ENCODE measurements at places on chromosomes 4 and X. TPM values are rescaled to one million over a fixed set of nuclear protein-coding genes. Genes with fewer than 3 reads are reported as not detected.

DNA sequence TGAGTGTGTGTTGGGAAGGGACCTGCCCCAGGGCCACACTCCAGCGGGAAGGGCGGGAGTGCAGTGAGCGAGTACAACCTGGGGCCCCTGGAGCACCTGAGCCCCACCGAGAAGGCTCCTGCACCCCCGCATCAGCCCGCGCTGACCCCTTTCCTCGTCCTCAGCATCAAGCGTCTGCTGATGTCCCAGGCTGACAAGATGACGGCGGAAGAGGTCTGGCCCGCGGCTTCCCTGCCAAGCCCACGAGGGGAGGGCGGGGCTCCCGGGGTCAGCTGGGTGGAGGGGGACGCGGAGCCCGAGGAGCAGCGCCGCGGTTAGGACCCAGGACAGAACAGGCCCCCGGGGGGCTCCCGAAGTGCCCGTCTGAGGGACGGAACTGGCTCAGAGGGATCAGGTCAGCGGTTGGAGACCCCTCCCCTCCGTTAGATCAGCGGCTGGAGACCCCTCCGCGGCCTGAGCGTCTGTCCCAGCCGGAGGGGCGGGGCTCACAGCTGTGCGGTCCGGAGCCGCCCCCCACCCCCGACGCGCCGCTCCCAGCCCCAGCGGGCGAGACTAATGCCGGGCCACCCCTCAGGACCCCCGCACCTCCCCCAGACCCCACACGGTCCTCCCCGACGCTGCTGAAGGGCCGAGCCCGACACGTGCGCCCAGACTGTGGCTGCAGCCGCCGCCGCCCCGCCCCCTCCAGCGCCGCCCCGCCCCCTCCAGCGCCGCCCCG, 6.7 kb downstream of the MYL5 start:
- DNase-seq, result peak; percentile 75

VCX gene
- not detected for total RNA-seq

CWH43 gene
- not detected for total RNA-seq

DNA sequence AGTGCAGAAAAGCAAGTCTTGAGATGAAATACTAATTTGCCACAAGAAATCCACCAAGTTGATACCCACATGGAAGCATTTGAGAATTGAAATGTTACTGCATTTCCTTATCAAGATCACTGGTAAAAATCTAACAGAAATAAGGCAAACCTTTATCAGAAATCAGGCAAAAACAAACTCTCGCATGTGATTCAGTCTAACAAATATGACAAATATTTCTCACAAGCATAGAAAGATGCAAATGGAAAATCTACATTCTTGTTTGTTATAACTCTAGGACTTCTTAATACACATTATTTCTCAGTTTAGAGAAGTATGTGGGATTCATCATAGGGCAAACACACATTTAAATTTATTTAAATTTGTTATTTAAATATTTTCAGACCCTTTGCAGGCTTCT, 52.9 kb downstream of the TXK start:
- no peak for DNase-seq

DNA sequence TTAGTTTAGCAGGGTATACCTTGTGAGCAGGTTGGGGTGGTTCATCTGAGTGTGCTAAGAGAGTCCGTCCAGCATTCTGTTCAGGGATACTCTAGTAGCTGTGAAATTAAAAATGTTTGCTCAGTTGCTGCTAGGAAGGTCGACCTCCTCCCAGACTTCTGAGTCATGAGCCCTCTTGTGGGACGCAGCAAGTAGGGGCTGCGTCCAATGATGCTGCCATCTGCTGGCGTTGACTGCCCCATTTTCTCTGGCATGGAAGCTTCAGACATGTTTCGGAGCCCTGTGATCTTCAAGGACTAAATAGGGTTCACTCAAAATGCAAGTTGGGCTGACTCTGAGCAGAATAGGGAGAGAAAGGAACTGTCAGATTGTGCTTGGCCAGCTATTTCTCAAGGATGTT, 201.0 kb upstream of the ARSJ start:
- peak; percentile 61 for DNase-seq

DNA sequence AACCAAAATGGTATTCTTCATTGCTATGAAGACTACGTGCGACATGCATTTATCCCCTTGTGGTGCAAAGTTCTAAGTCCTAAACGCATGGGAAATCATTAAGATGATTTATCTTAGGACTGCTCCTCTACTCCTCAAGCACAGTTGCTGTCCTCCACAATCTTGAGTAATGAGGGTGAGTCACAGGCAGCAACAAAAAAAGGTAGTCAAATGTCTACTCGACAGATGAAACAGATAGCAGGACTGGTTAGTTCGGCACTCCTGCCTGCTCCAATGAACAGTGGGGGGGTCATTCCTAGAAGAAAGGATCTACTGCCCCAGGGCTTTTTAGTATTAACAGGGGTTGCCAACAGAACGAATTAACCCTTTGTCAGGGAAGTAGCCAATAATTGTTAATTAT, 233.7 kb upstream of the FGF13 start:
- DNase-seq, result no peak

DNA sequence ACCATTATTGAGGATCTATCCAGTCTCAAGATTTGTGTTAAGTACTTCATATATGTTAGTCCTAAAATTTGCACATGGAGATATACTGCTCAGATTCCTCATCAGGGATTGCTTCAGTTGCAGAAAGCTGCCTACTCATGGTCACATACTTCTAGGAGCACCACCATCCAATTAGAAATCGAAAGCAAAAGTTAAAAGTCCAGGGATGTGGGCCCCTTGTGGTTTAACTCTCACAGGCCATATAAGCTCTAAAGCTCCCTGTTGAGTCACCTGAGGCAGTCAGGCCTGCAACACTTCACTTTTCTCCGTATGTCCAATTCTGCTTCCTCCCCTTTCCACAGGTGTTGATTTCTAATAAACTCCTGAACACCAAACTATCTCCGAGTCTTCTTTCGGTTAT, 84.2 kb downstream of the CNOT6L start:
- peak; percentile 2 for DNase-seq

PAGE4 gene
- total RNA-seq, result not detected

CXCL3 gene
- 5.2 TPM for total RNA-seq

DNA sequence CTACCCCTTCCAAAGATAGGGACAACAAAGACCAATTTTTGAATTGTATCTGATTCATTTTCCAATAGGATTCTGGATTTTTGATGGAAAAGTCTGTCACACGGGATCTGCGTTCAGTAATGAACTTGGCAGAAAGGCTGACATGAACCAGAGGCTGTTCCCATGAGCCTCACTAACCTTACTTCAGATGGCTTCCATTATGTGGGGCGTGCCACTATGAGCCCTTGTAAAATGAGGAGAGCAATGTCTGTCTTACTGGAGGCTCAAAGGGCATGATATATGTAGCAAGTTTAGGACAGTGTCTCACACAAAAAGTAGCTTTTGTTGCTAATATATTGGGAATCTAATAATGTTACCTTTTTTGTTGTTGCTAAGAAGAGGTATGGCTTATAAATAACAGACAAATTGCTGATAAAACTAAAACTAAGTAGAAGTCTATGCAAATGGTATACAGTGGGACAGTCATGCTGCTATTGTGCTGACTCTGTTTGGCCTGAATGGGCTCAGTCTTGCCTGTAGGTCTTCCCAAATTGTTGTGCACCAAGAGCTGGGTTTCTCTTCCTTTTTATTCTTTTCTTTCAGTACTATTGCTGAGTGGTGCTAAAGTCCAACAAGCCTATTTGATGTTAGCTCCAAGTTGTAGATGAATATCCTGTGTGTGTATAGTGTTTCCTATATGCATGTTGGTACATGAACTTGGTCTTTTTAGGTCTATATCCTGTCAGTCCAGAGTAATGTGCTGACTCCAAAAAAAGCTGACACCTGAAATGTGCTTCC, 132.1 kb downstream of the SPRY1 start:
- no peak for DNase-seq

GAGE13 gene
- not detected for total RNA-seq

- no peak for DNase-seq
These were observed 314.1 kb downstream of the PPP1R2C start for GRCh38 chrX:42463706-42464490.

LAMTOR3 gene
- total RNA-seq, result 24.0 TPM

SHISA3 gene
- 2.2 TPM for total RNA-seq

DNA sequence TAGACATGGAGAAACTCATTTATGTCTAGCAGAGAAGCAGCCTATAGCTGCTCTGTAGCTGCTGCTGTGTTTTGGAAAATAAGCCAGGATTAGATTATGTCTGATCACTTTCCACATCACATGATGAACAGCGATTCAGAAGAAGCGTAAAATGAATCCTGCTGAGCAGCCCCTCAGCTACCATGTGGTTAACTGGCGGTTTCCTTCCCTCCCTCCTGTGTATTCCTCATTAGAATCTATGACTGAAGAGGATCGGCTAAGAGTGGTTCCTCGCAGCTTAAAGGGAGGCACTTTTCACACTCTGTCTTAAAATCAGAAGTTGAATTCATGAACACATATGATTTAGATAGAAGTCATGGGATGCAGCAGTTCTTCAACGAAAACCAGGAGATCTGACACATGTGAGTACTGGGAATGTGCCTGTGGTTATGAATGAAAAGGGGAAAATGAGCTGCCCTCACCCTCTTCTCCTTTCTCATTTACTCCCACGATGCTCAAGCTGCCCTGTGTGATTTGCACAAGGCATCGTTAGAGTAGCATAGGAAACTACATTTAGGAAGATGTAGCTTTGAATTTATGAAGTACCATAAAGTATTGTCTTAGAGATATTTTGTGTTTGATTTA, at the start of gene PPEF1:
Gene PPEF1, plus strand, starts transcription at position 220 of the 624 bp plus-strand sequence. Its CDS starts 136 bp downstream, at position 356.
- no peak for DNase-seq

SYNPO2 gene
- total RNA-seq, result 4.2 TPM

GAB1 gene
- 21.3 TPM for total RNA-seq

All from H1 (cell line).